Left cardiac atrium (tissue), 4 donors: ENCODE measurements at places on chromosomes 3 and 15. TPM values are rescaled to one million over a fixed set of nuclear protein-coding genes. Genes with fewer than 3 reads are reported as not detected.

Gene MORC1
- total RNA-seq: not detected

Gene ADAMTS7
- 45.9 TPM for total RNA-seq

Gene CIP2A
- total RNA-seq: 3.3 TPM

Gene LINGO1
- total RNA-seq: 7.7 TPM

DNA sequence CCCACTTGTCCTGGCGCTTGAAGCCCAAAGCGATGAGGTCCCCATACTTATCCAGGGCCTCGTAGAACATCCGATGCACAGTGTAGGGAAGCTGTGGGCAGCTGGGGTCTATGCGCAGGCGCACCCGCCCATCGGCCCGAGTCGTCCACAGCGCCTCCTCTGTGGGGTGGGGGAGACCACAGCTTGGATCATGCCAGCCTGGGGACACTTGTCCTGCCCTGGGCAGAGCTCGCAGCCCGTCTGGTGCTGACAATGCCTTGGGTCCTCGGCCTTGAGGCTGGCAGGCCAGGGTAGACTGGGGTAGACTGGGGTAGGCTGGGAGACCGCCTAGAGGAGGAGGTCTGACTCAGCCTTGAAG, 39.8 kb downstream of the ACSBG1 start:
- DNase-seq: peak; percentile 15
